ENCODE measurements at places on chromosomes 7 and 10.

DNA sequence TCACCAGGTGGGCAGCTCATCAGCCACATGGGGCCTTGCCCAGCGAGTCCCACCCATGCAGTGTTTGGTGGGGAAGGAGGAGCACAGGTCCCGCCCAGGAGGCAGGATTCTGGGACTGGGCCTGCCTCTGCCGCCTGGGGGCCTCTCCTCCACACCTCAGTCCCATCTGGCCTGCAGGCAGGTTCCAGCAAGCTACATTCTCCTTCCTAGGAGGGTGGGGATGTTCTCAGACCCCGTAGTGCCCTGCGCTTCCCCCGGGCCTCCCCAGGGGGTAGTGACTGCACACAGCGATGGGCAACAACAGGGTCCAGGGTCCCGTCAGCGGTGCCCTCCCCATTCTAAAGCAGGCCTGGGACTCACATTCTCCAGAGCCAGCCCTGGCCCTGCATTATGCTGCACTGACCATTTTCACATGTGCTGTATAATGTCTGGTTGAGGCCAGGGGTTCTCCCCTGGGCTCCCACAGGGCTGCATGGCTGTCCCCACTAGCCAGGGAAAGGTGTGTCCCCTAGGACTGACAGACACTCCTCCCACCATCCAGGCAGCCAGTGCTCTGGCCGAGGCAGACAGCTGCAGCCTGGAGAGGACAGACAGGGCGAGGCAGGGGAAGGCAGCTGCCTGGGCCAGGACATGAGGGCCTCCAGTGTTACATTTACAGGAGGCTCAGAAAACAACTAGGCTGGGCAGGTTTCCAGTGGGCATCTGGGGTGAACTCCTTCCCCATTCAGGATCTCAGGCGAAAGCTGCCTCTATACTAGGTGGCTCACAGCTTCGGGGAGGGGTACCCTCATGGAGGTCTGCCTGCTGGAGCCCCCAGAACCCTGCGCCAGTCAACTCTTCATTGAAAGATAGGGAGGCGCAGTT lies 9.3 kb downstream of the RASGEF1A start:
- no peak for DNase-seq

GRCh38 chr7:54259185-54259584 lies 283.0 kb upstream of the VSTM2A start:
- no peak for DNase-seq

GRCh38 chr7:23443974-23444373 lies 26.3 kb downstream of the IGF2BP3 start:
- DNase-seq = no peak

DNA sequence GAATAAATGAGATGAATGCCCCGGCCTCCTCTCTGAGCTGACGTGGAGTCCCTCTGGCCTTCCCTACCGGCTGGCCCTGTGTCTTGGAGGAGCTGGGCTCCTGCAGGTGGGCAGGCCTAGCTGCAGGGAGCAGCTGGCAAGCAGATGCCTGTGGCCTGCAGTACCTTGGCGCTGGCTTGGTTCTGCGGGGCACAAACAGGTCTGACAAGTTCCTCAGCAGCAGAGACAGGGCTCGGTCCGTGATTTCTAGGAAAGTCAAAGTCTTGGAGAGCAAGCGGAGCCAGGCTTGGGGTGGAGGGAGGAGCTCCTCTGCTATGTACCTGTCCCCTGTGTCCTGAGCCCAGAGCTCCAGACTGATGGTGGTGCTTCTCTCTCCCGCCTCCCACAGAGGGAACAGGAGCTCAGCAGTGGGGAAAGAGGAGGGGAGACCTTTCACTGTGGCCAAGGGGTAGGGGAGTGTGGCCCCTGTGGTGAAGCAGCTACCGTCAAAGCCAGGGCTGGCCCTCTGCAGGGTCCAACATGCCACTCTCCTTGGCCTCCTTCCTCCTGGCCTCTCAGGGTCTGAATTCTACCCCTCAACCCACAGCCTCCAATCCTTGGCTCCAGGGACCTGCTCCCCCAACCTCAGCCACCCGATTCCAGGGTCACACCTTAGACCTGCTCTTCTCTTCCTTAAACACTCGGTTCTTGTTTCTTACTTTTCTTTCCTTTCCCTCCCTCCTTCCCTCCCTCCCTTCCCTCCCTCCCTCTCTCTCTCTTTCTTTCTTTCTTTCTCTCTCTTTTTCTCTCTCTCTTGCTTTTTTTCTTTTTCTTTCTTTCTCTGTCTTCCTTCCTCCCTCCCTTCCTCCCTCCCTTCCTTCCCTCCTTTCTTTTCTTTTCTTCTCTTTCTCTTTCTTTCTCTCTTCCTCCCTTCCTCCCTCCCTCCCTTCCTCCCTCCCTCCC lies 20.1 kb downstream of the MYL10 start:
- DNase-seq = no peak

- no peak for DNase-seq
Observed at GRCh38 chr7:80088705-80089104, 45.9 kb upstream of the GNAI1 start.
